LHCN-M2 (cell line): ENCODE measurements at places on chromosomes 1 and 21. TPM values are rescaled to one million over a fixed set of nuclear protein-coding genes. Genes with fewer than 3 reads are reported as not detected.

PRKAA2 gene
- total RNA-seq: 0.83 and 0.92 TPM in 2 replicates

GRCh38 chr1:11918799-11919519 lies 7.3 kb downstream of the KIAA2013 start:
- peak; percentile 74 for DNase-seq

CLDN17 gene
- total RNA-seq: not detected in 2 replicates

- DNase-seq: no peak
These were observed 94.7 kb downstream of the PAX7 start for GRCh38 chr1:18725231-18725895.

DNA sequence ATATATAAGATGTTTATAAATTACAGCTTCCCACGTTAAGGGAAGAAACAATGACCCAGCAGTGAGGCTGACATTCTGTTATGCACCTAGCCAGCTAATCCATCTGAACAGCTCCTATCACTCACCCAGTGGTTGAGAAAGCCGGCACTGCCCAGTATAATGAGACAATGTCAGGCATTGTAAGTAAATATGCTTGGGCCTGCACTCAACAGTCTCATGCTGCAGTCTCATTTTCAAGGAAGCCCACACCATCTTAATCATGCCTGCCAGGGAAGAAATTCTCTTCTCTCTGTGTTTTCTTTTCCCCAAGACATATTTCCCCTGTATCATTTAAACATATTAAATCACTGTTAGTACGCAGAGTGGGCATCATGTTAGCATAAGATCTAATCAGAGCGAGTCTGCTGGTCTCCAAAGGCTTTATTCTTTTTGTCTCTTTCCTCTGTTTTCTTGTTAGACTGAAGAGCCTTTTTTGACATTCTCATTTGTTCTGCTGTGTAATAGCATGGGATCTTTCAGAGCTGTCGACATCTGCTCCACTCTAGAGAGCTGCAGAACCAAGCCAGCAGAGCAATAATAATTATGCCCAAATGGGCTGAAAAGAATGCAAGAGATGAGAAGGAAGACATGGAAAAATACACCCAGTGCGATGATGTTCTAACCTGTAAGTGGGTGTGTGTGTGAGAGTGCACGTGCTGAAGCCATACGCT lies 67.6 kb upstream of the SLC22A15 start:
- no peak for DNase-seq

SAMD13 gene
- 0.58 and 0.98 TPM in 2 replicates for total RNA-seq

GRCh38 chr1:63904826-63905225 lies 131.0 kb downstream of the ROR1 start:
- no peak for DNase-seq

GRCh38 chr1:171869097-171869496 lies 27.8 kb downstream of the DNM3 start:
- DNase-seq: no peak

- no peak for DNase-seq
These were observed 7.4 kb upstream of the PPP1R15B start for GRCh38 chr1:204419064-204419403.

C8A gene
- total RNA-seq: not detected in 2 replicates
